ENCODE measurements at places on chromosomes 7 and 10. TPM values are rescaled to one million over a fixed set of nuclear protein-coding genes. Genes with fewer than 3 reads are reported as not detected.

Gene MBLAC1
- 2.7 TPM for total RNA-seq

Gene RBP4
- 165 TPM for total RNA-seq

Gene CDC14C
- not detected for total RNA-seq

- no peak for DNase-seq
Observed at GRCh38 chr10:94677691-94678090, 5.8 kb upstream of the CYP2C18 start.

GRCh38 chr10:122561212-122561611 is 658 bp downstream of the DMBT1 start:
- DNase-seq: no peak

- DNase-seq: no peak
Observed at GRCh38 chr7:126529254-126529653, 723.5 kb downstream of the GRM8 start.

GRCh38 chr7:36032361-36032818 is 120.7 kb upstream of the EEPD1 start:
- no peak for DNase-seq

GRCh38 chr10:121624836-121625486 is 26.7 kb upstream of the FGFR2 start:
- no peak for DNase-seq

DNA sequence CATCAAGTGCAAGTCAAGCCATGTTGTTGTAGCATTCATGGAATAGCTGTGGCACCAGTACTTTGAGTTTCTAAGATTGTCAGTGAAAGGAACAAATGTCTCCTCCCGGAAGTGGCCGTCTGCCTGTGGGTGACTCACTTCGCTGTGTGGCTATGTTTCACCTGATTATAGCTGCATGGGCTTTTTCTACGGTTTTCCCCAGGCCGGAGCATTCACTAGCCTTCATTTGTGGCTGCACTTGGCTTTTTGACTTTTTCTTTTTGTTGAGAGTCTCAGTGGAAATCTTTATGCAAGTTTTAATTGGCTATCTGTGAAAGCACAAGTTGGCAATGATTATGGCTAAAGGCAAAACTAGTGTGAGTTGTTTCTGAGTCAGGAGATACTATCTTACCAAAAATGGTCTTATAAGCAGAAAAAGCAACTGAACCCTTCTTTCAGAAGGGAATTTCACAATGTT is 35.0 kb downstream of the SRI start:
- DNase-seq: no peak

GRCh38 chr10:19847321-19847720 is 31.1 kb downstream of the PLXDC2 start:
- no peak for DNase-seq

- peak; percentile 32 for DNase-seq
Observed at GRCh38 chr7:80859272-80859970, 59.4 kb downstream of the SEMA3C start.

DNA sequence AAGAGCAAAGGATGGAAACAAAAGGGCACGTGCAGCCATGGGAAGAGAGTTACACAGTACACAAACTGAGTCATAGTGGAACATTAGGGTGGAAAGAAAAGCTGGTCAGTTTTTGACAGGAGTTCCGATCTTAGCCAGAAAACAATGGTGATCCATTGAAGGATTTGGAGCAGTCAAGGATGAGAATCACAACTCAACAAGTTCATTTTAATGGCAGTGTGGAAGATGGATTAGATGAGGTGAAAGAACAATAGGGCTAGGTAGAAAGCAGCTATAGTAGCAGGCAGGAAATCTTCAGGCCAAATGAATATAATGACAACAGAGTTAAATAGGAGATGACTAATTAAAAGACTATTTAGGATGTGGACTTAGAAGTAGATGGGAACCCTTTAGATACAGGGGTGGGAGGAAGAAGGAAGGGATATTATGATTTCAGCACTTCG is 136.3 kb downstream of the DOCK4 start:
- no peak for DNase-seq

DNA sequence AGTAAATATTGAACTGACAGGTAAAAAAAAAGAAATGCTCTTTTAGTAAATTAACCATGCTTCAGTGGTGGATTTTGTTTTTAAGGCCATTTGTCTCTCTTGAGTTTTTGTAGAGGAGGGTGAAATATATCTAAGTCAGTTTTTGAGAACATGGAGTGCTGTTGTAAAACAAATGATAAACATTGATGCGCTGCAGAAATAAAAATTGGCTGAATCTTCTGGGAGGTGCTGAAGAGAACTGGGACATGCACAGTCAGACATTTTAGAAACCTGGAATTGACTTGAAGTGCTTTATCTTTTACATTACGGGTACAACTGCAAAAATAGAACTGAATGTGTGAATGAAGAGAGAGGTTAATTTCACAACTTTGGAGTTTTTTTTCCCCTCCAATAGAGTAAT is 203.0 kb upstream of the HDAC9 start:
- no peak for DNase-seq

Measured in left cardiac atrium (tissue), 4 donors.